ENCODE measurements at places on chromosomes 5 and 9.

DNA sequence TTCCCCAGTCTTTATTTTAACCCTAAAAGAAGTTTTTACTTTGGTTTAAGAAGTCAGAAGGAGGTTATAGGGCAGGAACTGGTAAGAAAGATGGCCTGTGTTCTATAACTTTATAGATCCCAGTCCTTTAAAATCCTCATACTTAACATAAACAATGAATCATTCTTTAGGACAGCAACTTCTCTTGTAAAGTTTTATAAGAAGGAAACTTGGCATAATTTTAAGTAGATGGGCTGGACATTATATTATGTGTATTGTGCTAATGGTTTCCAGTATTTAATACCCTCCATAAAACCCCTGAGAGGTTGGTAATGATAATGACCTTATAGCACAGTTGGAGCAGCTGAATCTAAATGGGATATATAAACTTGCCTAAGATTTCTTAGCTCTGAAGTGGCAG, 247.2 kb downstream of the FAM170A start:
- no peak for DNase-seq

DNA sequence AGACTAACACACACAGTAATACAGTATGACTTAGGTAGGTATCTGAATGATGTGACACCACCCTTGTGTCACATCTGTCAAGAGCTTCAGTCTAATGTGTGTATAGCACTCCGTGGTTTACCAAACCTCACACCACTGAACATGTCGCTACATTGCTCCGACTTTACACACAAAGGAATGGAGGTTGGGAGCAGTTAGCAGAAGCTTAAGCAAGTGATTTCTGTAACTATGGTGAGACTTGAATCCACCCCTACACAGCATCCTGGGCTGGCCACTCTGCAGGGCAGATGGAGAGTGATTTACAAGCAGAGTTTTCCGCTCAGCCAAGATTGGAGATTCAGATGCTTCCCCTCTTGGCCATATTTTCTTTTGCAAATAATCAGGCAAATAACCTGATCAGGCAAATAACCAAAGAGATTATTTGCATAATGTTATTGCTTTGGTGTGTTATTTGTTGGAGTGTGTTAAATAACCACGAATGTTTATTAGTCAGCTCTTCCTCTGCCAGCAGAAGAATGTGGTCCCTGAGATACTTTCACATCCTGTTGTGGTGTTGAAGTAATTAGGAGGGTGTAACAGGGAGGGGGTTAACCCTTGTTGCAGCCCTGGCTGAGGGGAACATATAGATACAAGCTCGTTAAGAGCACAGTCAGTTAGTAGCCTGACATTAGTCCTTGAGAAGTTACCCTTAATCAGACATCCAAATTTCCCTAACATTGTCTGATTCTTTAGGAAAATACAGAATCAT, 92.8 kb downstream of the SNX18 start:
- no peak for DNase-seq

- no peak for DNase-seq
Observed at GRCh38 chr9:33437898-33438297, 9.5 kb downstream of the AQP3 start.

GRCh38 chr9:7370381-7370780, 429.2 kb downstream of the DMAC1 start:
- no peak for DNase-seq

GRCh38 chr9:23611869-23612268, 214.2 kb downstream of the ELAVL2 start:
- DNase-seq, result no peak

- no peak for DNase-seq
Observed at GRCh38 chr5:131968396-131968954, 23.0 kb upstream of the MEIKIN start.

DNA sequence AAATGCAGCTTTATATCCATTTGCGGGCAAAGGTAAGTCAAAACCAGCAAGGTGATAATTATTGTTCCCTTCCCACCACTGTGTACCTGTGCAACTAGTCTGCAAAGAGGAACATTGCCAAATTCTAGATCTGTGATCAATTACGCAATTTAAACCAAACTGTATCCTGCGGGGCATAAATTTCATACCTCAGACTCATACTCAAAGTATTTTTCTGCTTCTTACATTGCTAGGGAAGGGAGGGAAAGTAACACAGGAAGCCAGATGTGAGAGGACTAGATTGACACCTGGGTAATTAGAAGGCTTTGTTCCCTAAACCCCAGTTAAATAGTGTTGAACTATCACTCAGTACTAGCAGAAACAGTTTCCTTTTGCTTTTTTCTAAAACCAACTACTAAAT, 240.2 kb upstream of the ZNF608 start:
- no peak for DNase-seq

- DNase-seq, result no peak
Observed at GRCh38 chr5:126477294-126478117, 54.3 kb downstream of the GRAMD2B start.

- DNase-seq, result no peak
Observed at GRCh38 chr5:160221082-160221481, 8.2 kb upstream of the FABP6 start.

DNA sequence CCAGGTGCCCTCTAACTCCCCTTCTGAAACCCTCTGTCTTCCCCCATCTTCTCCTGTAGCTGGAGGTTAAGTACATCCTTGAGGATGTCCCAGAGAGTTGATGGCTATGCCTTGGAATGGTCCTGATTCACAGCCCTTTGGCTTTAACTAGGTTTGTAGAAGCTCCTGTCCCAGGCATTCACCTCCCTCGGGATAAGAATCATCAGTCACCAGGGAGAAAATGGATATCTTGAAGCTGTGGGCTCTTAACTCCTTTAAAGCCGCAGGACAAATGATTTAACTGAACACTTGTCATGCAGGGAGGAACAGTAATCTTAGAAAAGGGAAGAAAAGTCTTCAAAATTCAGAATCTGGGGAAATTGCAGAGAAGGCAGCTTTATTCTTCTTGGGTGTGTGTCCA, 139.9 kb downstream of the PSAT1 start:
- DNase-seq, result no peak

GRCh38 chr9:94937214-94937903, 210.9 kb downstream of the AOPEP start:
- no peak for DNase-seq

GRCh38 chr5:154933537-154933936, 4.5 kb downstream of the GEMIN5 start:
- no peak for DNase-seq

- no peak for DNase-seq
Observed at GRCh38 chr9:37921168-37921510, 17.2 kb upstream of the SLC25A51 start.

GRCh38 chr9:72980600-72981265, 27.9 kb upstream of the ALDH1A1 start:
- no peak for DNase-seq

GRCh38 chr9:129070696-129071525, 10.0 kb upstream of the DOLPP1 start:
- DNase-seq, result no peak
